Activated CD4-positive, alpha-beta T cell treated with anti-CD3 and anti-CD28 coated beads, Interleukin-2, amount 50 U/mL, for 16 hours (primary cell): ENCODE measurements at places on chromosomes 7 and 10.

DNA sequence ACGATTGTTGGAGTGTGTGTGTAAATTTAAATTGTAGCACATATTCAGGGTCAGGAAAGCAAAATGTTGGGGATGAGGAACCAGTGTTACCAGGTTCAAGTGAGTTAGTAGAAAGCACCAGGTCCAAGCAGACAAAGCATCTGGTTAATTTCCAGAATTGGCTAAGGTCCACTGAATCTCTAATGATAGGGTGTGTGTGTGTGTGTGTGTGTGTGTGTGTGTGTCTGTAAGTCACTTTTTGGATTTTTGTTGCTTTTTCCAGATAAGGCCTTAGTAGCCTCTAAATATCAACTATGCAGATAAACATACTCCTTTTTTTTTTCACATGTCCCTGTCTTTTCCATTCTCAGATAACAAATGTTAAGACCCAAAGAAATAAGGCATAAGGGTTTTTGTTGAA lies 36.6 kb upstream of the FMC1 start:
- DNase-seq = no peak

- no peak for DNase-seq
Measured at GRCh38 chr7:5692112-5692844, 89.2 kb downstream of the RNF216 start.

DNA sequence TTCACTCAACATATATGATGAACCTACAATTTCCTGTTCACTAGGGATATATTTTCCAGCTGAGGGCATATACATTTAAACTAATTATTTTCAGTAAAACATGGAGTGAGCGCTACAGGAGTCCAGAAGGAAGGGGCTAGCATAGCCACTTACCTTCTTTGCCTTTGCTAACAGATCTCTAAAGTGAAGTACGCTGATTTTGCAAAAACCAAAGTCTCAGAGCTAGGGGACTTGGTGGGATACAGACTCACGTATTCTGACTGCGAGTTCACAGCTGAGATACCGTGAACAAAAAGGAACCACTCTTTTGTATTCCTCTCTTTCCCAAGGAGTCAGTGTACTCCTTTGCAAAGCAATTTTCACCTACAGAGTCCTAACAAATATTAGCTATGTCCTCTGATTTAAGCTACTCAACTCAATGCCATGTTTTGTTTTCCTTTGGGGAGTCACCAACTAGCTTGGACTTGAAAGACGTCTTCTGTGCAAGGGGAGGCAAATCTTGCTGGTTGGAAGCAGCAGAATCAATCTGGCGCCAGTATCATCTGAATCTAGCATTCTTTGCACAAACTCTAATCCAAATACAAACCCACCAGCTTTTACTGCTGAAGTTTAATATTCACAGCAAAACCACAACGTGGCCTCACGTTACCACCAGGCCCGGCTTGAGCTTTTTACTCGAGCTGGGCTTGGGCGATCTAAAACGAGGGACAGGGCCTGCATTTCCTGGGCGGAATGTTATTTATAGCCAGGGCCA lies 657 bp downstream of the CDNF start:
- no peak for DNase-seq

GRCh38 chr10:97550336-97551149 lies 22.0 kb upstream of the ANKRD2 start:
- no peak for DNase-seq

DNA sequence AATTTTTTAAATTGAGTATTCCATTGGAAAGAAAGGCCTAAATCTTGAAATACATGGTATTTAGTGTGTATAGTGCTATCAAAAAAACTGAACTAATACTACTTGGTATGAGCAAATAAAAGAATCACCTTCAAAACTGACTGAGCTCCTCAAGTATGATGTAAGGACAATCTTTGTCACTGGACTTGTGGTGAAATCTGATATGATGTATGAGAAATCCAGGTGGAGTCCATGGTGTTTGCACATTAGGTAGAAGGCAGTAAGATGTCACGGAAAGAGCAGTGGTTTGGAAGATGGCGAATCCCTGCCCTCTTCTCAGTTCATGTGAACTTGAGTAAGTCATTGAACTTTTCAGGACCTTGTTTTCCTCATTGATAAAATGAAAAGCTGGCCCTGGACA lies 62.1 kb upstream of the COL1A2 start:
- DNase-seq = no peak
